ENCODE measurements at places on chromosomes 1 and 21. TPM values are rescaled to one million over a fixed set of nuclear protein-coding genes. Genes with fewer than 3 reads are reported as not detected.

Gene TSPEAR
- total RNA-seq: not detected

- no peak for DNase-seq
Measured at GRCh38 chr1:1331068-1331965, at the start of gene TAS1R3. TSS of gene TAS1R3 (plus strand) at chr1:1331280. CDS start at chr1:1331346, 66 bp downstream.

DNA sequence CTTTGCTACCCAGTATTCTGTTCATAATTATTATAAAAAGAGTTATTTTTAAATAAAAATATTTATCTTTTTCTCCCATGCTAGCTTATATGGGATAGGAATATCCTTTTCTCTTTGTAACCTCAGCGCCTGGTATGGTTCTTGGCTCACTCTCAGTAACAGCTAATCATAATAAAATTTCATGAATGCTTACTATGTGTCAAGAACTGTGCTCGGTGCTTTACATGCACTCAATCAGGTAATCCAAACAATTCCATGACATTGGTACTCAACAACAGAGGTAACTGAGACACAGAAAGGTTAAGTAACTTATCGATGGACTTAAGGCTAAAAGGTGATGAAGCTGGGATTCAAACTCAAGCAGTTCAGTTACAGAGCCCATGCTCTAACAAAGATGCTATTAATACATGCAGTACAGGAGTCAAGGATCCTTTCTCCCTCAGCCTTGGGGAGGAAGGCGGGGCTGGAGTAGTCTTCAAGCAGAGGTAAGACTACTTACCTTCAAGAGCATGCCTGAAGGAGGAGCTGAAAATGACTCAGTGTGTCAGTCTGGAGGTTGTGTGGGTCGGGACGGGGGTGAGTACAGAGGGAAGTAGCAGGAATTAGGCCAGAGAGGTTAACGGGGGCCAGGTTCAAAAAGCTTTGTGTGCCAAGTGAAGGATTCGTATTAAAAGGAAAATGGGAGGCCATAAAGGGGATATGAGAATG lies 73.4 kb downstream of the PLPPR5 start:
- DNase-seq: no peak

- DNase-seq: no peak
Measured at GRCh38 chr1:196309386-196309785, 298.9 kb downstream of the KCNT2 start.

DNA sequence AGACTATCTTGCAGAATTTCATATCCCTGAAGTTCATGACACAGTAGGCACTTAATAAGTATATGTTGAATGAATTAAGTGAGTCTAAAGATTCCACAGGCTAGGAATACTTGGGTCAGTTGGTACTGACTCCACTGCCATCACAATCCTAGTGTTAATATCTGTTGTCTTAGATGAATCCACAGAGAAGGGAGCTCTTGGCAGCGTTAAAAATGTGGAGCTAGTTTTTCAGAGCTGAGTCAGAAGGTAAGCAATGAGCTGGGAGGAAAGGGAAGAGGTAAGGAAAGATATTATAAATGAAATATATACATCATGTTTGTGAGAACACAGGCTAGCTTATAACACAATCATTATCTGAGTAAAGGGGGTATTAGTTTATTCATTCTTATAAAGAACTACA lies 21.8 kb upstream of the GORAB start:
- no peak for DNase-seq

GRCh38 chr1:177975588-177976495 lies 6.0 kb upstream of the SEC16B start:
- no peak for DNase-seq
